ENCODE measurements at places on chromosomes 13 and 19. TPM values are rescaled to one million over a fixed set of nuclear protein-coding genes. Genes with fewer than 3 reads are reported as not detected.

SLAIN1 gene
- 43.3 TPM for polyA plus RNA-seq

KASH5 gene
- polyA plus RNA-seq, result not detected

- DNase-seq, result no peak
- H3K36me3 ChIP-seq, result no peaks in the 10 kb centered on the region
- H3K27ac ChIP-seq, result no peak overlapping the region
- H3K4me3 ChIP-seq, result no peak overlapping the region
- H3K27me3 ChIP-seq, result no peaks in the 10 kb centered on the region
Measured at GRCh38 chr13:93561576-93562225, 335.1 kb downstream of the GPC6 start.

DNA sequence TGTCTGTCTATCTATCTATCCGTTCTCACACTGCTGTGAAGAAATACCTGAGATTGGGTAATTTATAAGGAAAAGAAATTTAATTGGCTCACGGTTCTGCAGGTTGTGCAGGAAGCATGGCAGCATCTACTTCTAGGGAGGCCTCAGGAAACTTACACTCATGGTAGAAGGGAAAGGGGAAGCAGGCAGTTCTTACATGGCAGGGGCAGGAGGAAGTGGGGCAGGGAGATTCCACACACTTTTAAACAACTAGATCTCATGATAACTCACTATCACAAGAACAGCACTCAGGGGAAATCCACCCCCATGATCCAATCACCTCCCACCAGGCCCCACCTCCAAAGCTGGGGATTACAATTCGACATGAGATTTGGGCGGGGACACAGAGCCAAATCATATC, 105.3 kb downstream of the SLC10A2 start:
- H3K27ac ChIP-seq, result no peak overlapping the region
- H3K36me3 ChIP-seq, result no peaks in the 10 kb centered on the region
- H3K4me1 ChIP-seq, result no peaks in the 10 kb centered on the region
- DNase-seq, result no peak
- no peak overlapping the region for H3K4me3 ChIP-seq
- H3K27me3 ChIP-seq, result no peaks in the 10 kb centered on the region

DNA sequence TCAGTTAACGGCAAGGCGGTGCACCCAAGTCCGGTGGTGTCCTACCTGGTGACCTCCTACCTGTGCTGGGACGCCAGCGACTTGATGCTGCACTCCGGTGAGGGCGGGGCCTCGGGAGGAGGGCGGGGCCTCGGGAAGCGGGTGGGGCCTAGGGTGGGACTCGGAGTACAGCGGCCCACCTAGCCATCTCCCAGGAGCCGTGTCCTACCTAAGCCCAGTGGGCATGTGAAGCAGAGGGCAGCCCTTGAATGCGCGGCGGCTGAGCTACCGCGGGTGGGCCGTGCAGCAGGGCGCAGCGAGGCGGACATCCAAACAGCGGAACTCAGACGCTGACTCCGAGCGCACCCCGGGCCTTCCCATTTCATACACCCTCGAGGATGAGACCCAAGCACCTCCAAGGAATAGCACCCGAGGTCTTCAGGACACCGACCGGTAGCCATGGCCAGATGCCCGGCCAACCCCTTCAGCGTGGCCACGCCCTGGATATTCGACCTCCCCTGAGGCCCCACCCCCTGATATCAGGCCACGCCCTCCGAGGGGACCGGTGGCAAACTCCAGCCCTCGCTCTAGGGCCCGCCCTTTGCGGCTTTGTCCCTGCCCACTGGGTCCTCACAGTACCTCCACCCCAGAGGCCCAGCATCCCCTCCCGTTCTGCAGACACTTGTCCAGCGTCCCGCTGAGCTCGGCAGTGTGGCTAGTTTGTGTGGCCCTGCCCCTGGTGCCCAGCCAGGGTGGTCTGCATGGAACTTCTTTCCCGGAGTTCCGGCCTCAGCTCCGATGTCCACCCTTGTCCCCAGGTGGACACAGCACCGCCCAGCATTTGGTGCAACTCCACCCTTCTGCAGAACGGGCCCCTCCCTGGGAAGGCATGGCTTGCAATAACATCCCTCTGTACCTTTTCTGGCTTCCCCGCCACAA, 5.4 kb downstream of the KLK1 start:
- DNase-seq, result peak; percentile 41
- peaks cover 36% of the 10 kb centered on the region for H3K27me3 ChIP-seq
- peak overlapping the region; percentile 16 for H3K27ac ChIP-seq

GRCh38 chr19:48149430-48149829, 20.7 kb downstream of the LIG1 start:
- no peak for DNase-seq
- H3K27ac ChIP-seq, result no peak overlapping the region
- no peaks in the 10 kb centered on the region for H3K4me1 ChIP-seq
- peaks cover 6% of the 10 kb centered on the region for H3K36me3 ChIP-seq

DNA sequence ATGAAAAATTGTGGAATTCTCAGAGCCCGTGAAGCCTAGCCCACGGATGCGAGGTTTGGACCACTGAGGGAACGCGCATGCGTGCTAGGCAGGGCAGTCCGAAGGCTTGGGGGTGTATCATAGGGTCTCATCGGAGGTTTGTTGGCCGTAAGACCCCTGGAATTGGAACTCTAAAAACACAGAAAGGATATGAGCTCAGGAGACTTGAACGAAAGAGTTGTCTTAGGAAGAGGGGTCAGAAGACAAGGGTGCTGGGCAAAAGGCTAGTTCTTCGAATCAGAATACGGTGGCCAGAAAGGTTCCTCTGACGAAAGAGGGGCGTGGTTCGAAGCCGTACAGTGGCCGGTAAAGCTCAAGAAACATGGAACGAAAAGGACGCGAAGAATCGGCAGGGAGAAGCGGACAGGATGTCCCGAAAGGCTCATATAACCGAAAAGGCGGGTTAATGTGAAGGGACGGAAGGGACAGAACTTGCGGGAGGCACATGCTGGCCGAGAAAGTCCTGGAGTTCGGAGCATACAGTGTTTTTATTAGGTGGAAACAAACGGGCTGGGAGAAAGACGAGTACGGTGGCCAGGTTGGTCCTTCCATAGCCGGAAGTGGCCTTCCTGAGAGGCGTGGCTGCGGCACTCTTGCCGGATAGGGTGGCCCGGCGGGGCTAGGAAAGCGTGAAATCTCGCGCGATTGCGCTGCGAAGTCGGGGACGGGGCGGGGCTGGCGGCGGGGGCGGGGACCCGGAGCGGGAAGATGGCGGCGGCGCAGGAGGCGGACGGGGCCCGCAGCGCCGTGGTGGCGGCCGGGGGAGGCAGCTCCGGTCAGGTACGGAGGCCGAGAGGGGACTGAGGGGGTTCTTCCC, at the start of gene CLPTM1:
Gene CLPTM1, plus strand, starts transcription at position 732 of the 856 bp plus-strand sequence. Its CDS starts 16 bp downstream, at position 748.
- H3K27me3 ChIP-seq, result no peaks in the 10 kb centered on the region
- peaks cover 5% of the 10 kb centered on the region for H3K36me3 ChIP-seq
- H3K4me1 ChIP-seq, result peaks cover 35% of the 10 kb centered on the region
- peak within 1 kb of the TSS; percentile 92 for H3K27ac ChIP-seq
- DNase-seq, result peak; percentile 94

- no peak overlapping the region for H3K4me3 ChIP-seq
- no peaks in the 10 kb centered on the region for H3K36me3 ChIP-seq
- DNase-seq, result no peak
- H3K4me1 ChIP-seq, result peaks cover 27% of the 10 kb centered on the region
- H3K27ac ChIP-seq, result no peak overlapping the region
- peaks cover 77% of the 10 kb centered on the region for H3K27me3 ChIP-seq
Measured at GRCh38 chr13:99961636-99962035, 9.9 kb downstream of the ZIC5 start.

DNA sequence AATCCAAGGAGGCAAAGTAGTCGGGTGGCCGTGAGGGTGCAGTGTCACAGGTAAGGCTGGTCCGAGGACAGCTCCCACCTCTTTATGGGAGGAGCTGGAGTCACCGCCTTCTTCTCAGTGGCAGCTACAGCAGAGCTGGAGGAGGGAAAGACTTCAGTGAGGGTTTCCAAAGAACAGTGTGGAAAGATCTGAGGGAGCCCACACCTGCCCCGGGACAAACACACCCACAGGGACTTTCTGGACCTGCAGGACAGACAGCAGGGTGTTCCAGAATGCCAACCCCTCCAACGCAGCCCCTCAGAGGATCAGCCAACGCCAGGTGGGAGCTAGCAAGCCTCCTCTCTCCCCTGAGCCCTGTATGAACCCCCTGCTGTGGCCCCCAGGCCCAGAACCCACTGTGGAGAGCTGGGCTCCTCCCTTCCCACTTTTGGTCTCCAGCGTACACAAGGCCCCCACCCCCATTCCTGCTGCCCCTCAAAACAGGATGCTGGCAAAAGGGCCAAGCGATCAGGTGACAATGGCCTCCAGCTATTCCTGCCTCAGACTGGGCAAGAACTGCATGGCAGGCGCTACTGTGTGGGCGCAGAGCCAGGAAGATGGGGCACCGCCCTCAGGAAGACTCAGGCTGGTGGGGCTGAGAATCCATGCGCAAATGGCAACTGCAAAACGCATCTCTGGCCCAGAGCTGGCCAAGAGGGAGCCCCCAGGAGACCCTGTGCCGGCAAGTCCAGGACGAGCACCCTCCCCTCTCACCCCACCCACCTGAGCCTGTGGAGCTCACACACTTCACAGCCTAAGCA, 3.5 kb upstream of the CD320 start:
- H3K36me3 ChIP-seq, result peaks cover 11% of the 10 kb centered on the region
- H3K4me1 ChIP-seq, result peaks cover 21% of the 10 kb centered on the region
- H3K27me3 ChIP-seq, result no peaks in the 10 kb centered on the region
- no peak overlapping the region for H3K27ac ChIP-seq
- DNase-seq, result no peak

DNA sequence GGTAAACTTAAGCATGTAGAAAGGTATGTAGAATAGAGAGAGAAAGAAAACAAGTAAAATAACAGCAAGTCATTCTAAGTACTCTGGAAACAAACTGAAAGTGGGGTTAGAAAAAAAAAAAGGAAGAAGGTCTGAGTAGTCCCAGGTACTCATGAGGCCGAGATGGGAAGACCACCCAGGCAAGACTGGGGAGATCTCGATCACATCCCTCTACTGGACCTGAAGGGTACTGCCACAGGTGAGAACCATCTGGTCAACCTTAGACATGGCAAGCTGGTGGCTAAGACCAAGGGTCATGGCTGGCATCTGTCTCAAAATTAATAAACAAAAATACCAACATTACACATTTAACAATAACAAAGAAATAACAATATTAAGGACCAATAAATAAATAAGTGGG, 36.3 kb upstream of the ZNF724 start:
- no peak for DNase-seq
- H3K4me1 ChIP-seq, result no peaks in the 10 kb centered on the region
- H3K4me3 ChIP-seq, result no peak overlapping the region
- no peaks in the 10 kb centered on the region for H3K36me3 ChIP-seq
- H3K27ac ChIP-seq, result no peak overlapping the region

GRCh38 chr13:112695121-112695520, 5.3 kb downstream of the ATP11A start:
- DNase-seq, result no peak
- no peak overlapping the region for H3K4me3 ChIP-seq
- no peak overlapping the region for H3K27ac ChIP-seq

DNA sequence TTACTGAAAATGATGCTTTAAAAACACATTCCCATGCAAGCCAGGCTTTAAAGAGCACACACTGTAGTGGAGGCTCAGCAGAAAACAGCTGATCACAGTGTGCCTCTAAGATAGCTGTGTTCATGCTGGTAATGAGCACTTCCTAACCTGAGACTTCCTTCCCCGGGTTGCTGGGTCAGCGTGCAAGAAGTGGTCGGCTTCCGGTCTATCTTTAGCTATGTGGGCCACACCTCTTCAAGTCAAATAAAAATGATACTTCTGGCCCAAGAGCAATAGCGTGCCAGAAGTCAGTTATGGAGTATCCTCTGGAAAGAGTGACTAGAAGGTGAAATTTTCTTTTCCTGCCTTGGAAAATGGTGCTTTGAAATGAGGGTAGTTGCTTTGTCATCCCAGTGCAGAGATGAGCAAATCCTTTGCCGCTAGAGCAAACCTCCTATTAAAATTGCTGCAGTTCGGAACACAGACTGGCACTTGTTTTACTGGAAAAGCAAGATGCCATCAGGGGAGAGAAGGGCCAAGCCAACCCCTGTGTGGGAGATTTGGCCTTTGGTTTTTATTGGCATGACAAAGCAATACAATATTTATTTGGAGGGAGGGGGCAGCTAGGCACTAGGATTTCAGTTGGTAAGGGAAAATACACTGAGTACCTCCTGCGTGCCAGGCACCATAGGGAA, 64.2 kb downstream of the ARHGAP35 start:
- H3K4me1 ChIP-seq, result peaks cover 35% of the 10 kb centered on the region
- DNase-seq, result peak; percentile 7
- peaks cover 8% of the 10 kb centered on the region for H3K36me3 ChIP-seq

DNA sequence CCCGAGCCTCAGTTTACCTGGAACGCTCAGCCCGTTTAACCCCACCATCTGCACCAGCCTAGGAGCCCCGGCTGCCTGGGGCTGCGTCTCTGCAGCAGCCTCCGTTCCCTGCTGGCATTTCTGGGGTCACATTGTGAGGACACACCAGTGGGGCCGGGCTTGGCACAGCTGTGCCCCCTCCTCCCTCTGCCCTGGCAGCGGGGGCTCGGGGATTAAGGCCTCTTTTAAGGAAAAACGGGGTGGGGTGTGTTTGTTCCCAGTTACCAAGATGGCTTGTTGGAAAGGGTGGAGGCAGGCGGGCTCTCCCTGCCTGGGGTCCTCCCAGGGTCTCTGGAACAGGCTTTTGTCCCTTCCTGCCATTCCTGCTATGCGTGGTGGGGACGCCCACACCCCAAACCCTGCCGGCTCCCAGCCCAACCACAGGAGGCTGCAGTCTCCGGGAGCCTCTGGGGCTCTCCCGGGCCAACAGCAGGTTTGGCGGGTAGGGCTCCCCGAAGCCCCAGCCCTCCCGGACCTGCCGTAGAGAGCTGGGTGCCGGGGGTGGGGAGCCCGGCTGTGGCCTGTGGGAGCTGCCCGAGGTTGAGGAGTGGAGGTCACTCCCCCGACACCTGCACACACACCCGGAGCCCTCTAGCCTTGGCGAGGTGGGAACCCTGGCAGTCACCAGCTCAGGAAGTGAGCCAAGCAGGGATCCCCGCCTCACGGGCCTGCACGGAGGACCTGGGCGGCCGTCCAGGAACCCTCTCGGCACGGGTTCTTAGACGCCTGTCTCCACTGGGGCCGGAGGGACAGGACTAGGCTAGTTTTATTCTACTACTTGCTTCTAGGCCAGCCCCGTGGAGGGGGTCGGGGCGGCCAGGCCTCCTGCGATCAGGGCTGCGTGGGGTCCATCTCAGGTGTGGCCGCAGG, 36.9 kb downstream of the GADD45B start:
- no peak overlapping the region for H3K4me3 ChIP-seq
- H3K27me3 ChIP-seq, result no peaks in the 10 kb centered on the region
- no peak overlapping the region for H3K27ac ChIP-seq
- H3K4me1 ChIP-seq, result no peaks in the 10 kb centered on the region
- no peaks in the 10 kb centered on the region for H3K36me3 ChIP-seq
- no peak for DNase-seq

DNA sequence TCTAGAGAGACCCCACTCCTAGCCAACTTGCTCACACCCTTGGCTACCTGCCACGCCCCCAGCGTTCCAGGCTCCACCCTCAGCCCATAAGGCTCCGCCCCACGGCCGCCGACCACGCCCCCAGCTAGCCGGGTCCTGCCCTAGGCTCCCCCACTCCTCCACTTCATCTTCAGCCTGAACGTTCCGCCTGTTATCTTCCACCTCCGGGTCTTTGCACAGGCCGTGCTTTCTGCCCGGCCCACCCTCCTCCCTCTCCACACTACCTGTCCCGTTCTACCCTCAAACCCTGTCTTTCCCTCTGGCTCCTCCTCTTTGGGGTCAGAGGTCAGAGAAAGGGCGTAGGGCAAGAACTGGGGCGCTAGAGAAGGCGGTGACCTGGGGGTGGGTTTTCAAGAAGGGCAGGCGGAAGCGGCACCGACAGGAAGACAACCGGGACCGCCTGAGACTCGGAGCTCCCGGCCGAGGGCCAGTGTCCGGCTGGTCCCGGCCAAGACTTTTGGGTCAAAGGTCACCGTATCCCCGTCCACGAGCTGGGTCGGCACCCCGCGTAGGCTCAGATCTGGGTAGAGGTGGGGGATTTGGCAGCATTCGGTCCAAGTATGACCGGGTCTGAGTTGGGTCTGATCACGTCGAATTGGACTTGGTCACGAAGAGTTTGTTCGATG, 2.2 kb downstream of the PDE4C start:
- DNase-seq, result no peak
- H3K36me3 ChIP-seq, result no peaks in the 10 kb centered on the region
- H3K4me3 ChIP-seq, result peak overlapping the region; percentile 55
